Nephron progenitor cell (in vitro differentiated cells): ENCODE measurements at places on chromosomes 7 and 10.

DNA sequence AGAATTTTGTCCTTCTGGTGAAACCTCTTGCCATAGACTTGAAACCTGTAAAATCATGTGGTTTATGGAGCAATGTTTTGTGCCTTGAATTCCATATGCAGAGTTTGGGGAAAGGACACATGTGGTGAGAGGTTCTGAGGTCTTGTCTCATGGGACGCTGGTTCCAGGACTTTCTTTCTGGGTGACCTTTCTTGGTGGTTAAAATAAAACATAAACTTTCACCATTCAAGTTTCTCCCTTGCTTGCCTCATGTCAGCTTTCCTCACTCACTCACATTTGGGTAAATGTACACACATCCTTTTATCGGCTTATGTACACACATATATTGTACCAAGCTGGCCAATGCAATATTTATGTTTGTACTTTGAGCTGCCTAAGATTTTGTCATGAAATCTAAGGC lies 144.9 kb upstream of the CELF2 start:
- H3K27me3 ChIP-seq = peaks cover 25% of the 10 kb centered on the region
- no peak for DNase-seq
- H3K4me3 ChIP-seq = no peak overlapping the region
- H3K4me1 ChIP-seq = peaks cover 43% of the 10 kb centered on the region

DNA sequence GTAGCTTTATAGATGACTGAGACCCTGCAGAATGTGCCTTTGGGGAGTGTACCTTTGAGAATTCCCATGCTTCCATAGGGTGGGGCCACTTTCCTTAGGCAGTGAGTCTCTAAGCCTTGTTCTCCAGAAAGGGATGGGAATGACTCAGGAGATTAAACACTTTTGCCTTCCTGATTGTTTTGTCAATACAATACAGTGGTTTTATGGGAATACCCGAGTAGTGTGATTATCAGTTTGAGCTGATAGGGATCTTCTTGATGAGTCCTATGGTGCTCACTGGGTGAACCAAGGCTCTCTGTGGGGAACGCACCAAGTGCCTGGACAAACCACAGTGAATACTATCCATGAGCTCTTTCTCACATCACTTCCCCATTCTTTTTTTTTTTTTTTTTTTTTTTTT lies 6.3 kb downstream of the MYOF start:
- peaks cover 5% of the 10 kb centered on the region for H3K36me3 ChIP-seq
- no peak for DNase-seq
- H3K27me3 ChIP-seq = peaks cover under 1% of the 10 kb centered on the region
- H3K27ac ChIP-seq = no peak overlapping the region

DNA sequence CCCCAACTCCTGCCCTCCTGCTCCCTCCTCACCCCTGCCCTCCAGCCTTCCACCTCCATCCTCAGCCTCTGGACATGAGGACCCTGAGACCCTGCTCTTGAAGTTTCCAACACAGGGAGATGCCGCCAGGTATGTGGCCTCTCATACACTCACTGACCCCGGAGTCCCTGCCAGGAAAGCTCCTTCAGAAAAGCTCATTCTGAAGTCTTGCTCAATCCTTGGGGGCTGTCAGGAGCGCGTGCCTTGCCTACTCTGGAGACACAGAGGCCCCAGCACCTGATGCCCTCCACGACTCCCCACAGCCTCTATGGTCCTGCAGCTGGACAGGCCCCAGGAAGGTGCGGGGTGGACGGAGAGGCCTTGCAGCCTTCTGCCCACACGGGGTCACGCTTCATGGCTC lies 11.0 kb downstream of the NUDT1 start:
- H3K36me3 ChIP-seq = peaks cover 4% of the 10 kb centered on the region
- H3K4me3 ChIP-seq = no peak overlapping the region

GRCh38 chr7:154928136-154929005 lies 74.6 kb downstream of the PAXIP1 start:
- DNase-seq = no peak
- H3K27me3 ChIP-seq = peaks cover 21% of the 10 kb centered on the region
- H3K4me3 ChIP-seq = no peak overlapping the region
- H3K27ac ChIP-seq = no peak overlapping the region
- H3K36me3 ChIP-seq = no peaks in the 10 kb centered on the region
- H3K4me1 ChIP-seq = peaks cover 12% of the 10 kb centered on the region

DNA sequence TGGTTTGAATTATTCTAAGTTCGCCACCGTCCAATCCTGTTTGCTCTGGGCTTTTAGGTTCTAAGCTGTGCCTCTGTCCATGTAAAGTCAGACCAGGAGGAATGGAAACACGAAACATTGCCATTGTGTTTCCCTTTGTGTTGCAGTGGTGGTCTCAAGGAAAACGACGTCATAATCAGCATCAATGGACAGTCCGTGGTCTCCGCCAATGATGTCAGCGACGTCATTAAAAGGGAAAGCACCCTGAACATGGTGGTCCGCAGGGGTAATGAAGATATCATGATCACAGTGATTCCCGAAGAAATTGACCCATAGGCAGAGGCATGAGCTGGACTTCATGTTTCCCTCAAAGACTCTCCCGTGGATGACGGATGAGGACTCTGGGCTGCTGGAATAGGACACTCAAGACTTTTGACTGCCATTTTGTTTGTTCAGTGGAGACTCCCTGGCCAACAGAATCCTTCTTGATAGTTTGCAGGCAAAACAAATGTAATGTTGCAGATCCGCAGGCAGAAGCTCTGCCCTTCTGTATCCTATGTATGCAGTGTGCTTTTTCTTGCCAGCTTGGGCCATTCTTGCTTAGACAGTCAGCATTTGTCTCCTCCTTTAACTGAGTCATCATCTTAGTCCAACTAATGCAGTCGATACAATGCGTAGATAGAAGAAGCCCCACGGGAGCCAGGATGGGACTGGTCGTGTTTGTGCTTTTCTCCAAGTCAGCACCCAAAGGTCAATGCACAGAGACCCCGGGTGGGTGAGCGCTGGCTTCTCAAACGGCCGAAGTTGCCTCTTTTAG lies 46.3 kb upstream of the DMBT1 start:
- H3K27me3 ChIP-seq = peaks cover 3% of the 10 kb centered on the region
- H3K27ac ChIP-seq = peak overlapping the region; percentile 13
- no peak for DNase-seq
- H3K4me1 ChIP-seq = peaks cover 37% of the 10 kb centered on the region
